ENCODE measurements at places on chromosomes 2 and 18.
A peak's percentile ranks its signal among the peaks of the same experiment; 100 is the strongest.

- peak; percentile 76 for DNase-seq
Observed at GRCh38 chr2:19362755-19363473, 4.5 kb upstream of the OSR1 start.

DNA sequence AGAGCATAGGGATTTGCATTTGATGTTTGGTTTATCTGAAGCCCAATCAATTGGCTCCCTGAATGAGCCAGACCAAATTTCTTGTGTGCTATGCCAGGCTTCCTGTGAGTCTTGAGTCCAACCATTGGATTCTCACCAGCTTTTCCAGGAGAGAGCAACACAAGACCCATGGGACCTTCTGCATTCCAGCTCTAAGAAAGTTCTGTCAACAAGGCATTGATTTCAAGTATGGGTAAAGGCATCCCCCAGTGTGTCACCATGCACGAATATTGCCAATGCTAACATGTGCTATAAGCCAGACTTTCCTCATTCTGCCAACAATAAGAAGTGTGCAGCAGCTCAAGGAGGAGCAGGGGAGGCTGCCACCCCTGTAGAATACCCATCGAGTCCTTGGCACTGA, 266.6 kb downstream of the ETAA1 start:
- no peak for DNase-seq

- no peak for DNase-seq
Observed at GRCh38 chr2:71940695-71941094, 207.0 kb downstream of the CYP26B1 start.

GRCh38 chr2:182078988-182079602, 93.4 kb downstream of the PPP1R1C start:
- no peak for DNase-seq

DNA sequence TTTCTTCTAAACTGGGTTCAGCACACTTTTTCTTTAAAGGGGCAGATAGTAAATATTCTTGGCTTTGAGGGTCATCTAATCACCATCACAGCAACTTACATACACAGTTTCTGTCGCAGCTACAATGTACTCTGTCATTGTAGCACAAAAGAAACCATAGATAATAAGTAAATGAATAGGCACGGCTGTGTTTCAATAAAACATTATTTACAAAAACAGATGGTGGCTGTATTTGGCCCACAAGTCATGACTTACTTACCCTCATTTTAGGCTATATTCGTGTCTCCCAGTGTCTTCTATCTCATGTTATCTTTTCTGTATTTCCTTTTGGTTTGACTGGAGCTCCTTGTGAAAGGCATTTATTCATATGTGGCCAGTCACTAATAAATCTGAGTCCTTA, 168.3 kb downstream of the MAP2 start:
- DNase-seq, result no peak

DNA sequence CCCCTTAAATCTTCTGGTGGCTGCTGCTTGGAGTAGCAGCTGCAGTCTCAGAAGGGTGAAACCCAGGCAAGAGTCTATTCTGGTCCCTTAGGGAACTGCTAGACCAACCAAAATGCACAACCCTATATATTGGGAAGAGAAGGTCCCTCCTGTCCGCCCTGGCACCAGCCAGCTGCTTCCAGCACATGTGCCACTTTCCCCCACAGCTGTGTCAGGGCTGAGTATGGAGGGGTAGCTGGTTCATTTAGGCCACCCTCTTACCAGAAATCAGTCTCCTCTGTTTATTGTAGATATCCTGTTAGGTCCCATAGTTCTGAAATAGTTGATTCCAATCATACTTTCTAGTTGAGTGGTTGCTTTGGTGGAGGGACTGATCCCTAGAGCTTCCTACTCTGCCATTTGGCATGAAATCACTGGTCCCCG, 68.9 kb downstream of the BIRC6 start:
- DNase-seq, result peak; percentile 40

DNA sequence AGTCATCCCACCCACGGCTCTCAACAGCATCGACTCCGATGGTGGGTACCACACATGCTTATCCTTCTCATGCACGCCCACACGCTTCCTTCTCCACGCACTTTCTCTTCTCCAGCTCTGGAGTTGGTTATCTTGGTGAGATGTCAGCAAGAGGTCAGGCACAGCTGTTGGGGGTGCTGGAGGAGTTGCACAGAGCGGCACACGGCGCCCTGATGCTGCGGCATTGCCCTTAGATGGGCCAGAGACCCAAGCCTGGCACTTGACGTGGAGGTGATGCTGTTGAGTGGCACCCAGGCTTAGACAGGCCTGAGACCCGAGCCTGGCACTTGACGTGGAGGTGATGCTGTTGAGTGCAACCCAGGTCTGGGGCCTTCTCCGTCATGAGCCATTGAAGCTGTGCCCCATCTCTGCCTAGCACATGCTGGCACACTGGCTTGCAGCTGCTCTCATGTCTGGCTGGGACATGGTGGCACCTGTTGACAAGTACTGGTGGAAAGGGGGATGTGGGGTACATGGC, 83.2 kb downstream of the DGKD start:
- no peak for DNase-seq

DNA sequence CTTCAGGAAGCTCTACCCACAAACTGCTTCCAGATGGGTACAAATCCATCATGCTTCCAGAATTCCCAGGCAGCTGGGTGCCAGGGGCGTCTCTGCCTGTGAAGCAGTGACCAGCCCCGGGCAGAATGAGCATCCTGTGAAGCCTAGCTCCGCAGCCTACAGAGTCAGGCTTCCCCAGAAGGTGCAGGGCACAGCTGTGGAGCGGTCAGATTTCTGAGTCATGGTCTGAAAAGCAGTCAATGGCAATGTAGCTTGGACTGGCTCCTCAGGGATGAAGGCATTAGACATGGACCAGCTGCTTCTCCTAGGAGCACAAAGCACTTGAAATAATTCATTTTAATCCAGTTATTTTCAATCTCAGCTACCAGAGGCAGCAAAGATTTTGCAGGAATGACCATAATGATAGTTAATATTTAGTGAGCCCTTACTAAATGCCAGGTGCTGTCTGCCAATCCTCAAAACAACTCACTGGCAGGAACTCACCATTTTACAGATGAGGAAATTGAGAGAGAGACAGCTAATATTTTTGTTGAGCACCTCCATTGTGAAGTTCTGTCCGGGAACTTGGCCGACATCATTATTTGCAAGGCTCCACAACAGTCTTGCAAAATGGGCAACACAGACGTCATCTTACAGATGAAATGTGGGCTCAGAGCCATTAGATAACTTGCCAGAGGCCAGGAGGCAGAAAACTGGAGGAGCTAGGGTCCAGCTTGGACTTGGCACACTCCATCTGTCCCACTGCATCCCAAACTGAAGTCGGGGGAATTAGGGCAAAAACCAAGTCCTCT, 31.7 kb downstream of the ACMSD start:
- no peak for DNase-seq

DNA sequence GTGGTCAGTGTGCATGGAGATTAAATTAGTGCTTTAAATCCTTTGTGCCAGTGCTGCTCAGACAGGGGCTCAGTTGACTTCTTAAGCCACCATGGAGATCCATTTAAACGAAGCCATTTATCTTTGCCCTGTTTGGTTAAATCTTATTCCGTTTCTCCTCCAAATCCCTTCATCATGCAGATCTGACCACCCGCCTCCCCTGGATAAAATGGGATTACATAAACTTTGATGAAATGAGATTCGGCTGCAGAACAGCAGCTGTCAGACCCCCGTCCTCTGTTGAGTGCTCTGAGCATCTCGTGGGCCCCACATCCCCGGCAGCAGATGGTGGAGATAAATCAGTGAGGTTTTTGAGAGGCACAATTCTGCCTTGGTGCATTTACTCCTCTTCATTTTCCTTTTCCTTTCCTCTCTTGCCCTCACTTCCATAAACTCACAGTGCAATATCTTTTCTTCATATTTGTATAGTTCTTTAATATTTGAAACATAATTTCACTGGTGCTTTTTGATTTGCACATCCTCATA, 84.4 kb upstream of the TWIST2 start:
- no peak for DNase-seq

DNA sequence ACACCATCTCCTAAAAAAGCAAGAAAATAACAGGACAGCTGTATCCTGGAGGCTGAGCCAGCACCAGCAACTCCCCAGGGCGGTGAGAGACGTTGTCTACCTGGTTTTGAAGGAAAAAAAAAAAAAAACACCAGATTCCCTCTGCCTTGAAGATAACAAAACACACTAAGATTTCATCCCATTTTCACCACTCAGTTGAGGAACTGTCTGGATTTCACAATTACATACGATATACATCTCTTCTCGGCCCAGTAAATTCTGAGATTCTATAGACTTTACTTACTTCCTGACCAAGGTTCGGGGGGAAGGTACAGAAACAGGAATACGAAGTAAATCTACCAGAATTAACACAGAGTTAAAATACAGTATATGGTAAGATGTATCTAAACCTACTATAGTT, 8.5 kb downstream of the ZNF516 start:
- DNase-seq, result no peak

DNA sequence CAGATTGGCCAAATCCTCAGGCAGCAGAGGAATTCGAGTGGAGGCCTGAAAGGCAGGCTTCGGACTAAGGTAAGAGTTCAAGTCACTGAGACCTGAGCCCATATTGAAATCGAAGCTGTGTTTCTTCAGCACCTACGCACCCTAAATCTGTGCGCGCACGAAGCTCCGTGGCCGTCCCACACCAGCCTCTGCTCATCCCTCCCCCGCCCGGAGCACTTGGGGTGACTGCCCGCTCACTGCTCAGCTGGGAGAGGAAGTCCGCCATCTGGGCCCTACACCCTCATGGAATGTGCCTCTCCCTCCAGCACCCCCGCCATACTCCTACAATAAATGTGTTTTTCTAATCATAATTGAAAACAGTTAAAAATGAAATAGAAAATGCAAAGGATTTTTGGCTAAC, 734.5 kb downstream of the GALR1 start:
- DNase-seq, result no peak

DNA sequence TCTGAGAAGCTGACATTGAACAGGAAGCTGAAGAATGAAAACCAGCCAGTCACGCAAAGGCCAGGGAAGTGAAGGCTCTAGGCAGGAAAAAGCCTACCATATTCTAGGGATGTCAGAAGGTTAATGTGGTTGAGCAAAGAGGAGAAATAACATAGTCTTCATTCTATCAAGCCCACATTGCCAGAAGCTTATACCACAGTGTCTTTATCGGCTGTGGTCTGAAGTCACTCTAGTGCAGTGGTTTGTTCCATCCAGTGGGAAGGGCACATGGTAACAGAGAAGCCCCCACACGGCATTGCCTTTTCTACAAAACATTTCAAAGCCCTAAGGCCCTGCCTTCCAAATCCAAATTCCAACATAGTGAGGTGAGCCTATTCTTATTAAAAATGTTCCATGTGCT, 311.3 kb downstream of the TNS1 start:
- no peak for DNase-seq

GRCh38 chr2:175003875-175004729, 1.1 kb downstream of the CHN1 start:
- no peak for DNase-seq

- DNase-seq, result no peak
Observed at GRCh38 chr2:181915102-181915501, 23.6 kb downstream of the ITPRID2 start.

- no peak for DNase-seq
Observed at GRCh38 chr2:20231598-20232026, 6.7 kb upstream of the SDC1 start.

GRCh38 chr18:76712511-76713140, 109.7 kb upstream of the ZNF236 start:
- DNase-seq, result no peak

DNA sequence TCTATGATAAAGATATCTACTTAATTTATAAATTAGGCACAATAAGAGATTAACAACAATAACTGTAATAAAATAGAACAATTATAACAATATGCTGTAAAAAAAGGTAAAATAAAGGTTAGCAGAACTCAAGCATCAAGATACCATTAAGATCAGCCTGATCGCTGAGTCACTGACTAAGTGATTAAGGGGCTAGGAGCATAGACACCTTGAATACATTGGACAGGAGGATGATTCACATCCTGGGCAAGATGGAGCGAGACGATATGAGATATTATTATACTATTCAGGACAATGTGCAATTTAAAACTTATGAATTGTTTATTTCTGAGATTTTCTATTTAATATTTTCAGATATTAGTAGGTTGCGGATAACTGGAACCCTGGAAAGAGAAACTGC, 1277.8 kb upstream of the ZEB2 start:
- no peak for DNase-seq

- DNase-seq, result no peak
Observed at GRCh38 chr2:201644001-201644400, 698 bp upstream of the TMEM237 start.

GRCh38 chr2:28209261-28209691, 183.4 kb upstream of the FOSL2 start:
- DNase-seq, result no peak

DNA sequence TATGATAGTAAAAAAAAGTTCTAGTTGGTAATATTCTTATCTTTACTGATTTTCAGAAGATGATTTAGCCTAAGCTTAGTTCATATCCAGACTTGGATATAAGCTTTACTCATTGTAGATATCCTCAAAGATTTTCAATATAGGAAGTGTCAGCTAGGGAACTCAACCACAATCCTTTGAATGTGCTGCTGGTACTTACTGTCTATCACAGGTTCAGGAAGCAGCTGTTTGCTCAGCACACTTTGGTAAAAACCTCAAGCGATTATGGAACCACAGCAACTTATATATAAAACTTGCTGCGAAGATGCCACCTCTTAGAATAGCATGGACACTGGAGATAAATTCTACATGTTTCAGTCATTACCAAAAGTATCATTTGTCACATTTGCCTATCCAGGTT, 60.1 kb upstream of the TNFRSF11A start:
- no peak for DNase-seq

GRCh38 chr2:103792042-103792441, 1030.2 kb downstream of the TMEM182 start:
- DNase-seq, result no peak

DNA sequence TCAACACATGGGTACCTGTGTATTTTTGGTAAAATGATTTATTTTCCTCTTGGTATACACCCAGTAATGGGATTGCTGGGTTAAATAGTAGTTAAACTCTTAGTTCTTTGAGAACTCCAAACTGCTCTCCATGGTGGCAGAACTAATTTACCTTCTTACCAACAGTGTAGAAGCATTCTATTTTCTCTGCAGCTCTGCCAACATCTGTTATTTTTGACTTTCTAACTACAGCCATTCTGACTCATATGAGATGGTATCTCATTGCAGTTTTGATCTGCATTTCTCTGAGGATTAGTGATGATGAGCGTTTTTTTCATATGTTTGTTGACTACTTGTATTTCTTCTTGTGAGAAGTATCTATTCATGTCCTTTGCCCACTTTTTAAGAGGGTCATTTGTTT, 180.6 kb downstream of the FSIP2 start:
- DNase-seq, result peak; percentile 4

- DNase-seq, result no peak
Observed at GRCh38 chr2:14635391-14635871, 2.9 kb downstream of the LRATD1 start.

GRCh38 chr2:2182551-2183071, 148.5 kb downstream of the MYT1L start:
- no peak for DNase-seq

DNA sequence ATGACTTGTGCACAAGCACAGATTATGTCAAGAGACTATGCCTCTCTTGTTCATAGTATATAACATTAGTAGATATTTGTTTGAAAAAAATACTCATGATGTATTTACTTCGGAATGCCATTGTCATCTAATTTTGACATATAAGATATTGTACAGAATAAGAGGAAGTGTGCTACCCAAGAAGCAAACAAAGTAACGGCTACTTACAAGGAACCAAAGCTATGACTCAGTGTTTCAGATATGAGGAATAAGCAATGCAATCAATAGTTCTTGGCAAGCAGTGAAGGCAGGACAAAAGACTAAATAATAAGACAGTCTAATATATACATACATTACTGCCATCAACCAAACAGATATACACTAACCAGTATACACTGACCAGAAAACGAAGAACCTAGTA, 256.3 kb downstream of the CCDC178 start:
- no peak for DNase-seq

GRCh38 chr2:54535599-54536195, 79.6 kb downstream of the SPTBN1 start:
- DNase-seq, result no peak
